Panc1 (cell line): ENCODE measurements at places on chromosomes 7 and 10.

DNA sequence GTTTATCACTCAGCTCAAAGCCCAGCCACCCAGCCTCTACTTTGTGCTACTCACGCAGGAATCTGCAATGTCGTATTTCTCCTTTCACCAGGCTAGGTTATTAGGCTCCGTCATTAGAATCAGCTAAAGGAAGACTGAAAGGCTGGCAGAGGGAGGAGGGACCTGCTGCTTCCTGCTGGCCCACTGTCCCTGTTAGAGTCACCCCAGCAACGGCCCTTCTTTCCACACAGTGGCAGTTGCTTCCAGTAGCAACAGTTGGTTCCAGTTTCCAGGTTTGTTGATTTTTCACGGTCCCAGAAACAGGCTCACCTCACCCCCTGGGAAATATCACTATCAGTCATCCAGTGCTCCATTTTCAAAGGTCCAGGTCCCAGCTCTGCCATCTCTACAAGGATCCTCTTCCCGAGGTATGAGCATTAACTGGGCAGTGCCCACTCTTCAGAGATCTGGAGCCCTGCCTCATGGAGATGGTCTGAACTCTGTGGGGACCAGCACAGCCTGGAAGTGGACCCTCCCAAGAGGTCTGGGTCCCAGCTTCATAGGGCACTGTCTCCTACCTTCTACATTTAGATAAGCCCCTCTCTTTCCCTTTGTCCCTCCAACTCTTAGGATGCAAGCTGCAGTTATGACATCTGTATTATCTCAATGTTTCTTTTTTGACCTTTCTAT is 15.9 kb downstream of the ODAD2 start:
- DNase-seq = no peak

DNA sequence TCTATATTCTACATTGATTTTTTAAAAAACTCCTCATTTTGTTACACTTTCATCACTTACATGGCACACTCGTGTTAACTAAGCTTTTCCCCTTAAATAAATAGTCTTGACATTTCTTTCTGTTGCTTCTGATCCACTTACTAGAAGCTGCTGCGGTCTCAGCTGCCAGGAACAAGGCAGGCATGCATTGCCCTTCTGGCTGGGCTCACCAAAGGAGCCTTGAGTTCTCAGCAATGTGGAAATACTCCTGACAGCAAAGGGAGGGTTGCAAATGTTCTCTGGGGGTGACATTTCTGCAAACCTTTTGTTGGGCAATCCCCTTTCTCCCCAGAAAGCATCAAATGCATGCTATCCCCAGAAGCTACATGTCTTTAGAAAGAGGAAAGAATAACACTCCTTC is 350.1 kb downstream of the PRPF18 start:
- DNase-seq = no peak

GRCh38 chr7:143356414-143357050 is 6.0 kb downstream of the FAM131B start:
- DNase-seq = no peak

- DNase-seq = no peak
These were observed 10.3 kb upstream of the GLI3 start for GRCh38 chr7:42247301-42247700.

GRCh38 chr10:47047577-47048525 is 136.6 kb downstream of the PTPN20 start:
- peak; percentile 38 for DNase-seq

- DNase-seq = no peak
These were observed 171.7 kb downstream of the KCND2 start for GRCh38 chr7:120444650-120445049.

- no peak for DNase-seq
These were observed at the start of gene CAMK2B for GRCh38 chr7:44325201-44325671. Gene CAMK2B (minus strand): TSS chr7:44325594. CDS start chr7:44325421, 173 bp downstream.

- DNase-seq = no peak
These were observed 17.8 kb upstream of the MAGI2 start for GRCh38 chr7:79471283-79471682.

- DNase-seq = no peak
These were observed 25.2 kb downstream of the GET4 start for GRCh38 chr7:901388-902154.

GRCh38 chr10:17831341-17831740 is 22.2 kb downstream of the MRC1 start:
- no peak for DNase-seq

DNA sequence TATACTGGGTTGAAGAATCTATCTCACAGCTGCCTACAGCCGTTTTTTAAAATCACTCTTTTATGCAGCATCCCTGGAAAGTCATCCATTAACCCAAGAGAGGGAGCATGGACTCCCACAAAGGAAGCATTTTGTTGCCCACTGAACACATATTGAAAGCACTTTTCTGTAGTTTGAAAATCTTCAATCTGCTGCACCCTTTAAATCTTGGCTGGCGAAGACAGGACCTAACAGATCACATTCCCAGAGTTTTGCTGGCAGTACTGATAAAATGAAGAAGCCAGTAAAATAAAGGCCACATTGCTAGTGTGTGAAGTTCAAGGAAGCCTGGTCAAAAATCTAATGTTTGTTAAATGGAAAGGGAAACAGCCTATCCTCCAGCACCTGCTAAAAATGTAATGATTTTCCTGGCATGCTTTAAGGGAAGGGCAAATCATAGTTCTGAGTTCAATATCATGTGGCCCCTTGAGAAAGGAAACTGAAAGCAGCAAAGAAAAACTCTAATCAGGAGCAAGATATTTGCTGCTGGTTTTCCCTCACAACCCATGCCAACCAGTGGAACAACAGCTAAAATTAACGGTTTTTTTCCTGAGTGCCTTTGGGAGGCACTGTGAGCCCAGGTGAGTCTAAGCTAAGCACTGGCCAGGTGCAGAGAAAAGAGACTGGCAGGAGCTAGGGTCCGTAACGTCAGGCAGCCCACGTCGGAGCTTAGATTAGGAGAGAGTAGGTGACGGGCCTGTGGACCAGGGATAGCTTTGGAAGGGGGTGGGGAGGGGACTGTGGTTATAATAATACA is 97.9 kb upstream of the PALS2 start:
- DNase-seq = no peak

- no peak for DNase-seq
These were observed 19.3 kb downstream of the FOXI2 start for GRCh38 chr10:127756264-127756663.

- no peak for DNase-seq
These were observed 12.4 kb downstream of the WDFY4 start for GRCh38 chr10:48697091-48697490.

DNA sequence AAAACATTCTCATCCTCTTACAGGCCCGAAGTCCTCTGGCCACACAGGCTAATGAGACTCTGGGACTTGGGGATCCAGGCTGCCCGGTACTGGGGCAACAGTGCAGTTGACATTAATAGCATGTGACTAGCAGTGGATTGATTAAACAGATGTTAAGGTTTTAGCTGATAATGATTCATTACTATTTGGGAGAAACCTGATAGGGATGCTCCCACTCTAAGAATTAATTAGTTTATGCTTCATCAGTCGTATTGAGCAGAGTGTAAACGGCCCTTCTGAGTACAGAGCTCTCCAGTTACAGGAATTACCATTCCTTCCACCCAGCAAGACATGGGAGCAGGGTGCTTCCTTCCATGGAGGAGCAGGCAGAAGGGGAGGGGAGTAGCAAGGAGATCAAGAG is 82.7 kb downstream of the RPS24 start:
- DNase-seq = no peak

DNA sequence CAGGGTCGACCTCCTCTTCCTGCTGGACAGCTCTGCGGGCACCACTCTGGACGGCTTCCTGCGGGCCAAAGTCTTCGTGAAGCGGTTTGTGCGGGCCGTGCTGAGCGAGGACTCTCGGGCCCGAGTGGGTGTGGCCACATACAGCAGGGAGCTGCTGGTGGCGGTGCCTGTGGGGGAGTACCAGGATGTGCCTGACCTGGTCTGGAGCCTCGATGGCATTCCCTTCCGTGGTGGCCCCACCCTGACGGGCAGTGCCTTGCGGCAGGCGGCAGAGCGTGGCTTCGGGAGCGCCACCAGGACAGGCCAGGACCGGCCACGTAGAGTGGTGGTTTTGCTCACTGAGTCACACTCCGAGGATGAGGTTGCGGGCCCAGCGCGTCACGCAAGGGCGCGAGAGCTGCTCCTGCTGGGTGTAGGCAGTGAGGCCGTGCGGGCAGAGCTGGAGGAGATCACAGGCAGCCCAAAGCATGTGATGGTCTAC is 46.9 kb downstream of the VWA2 start:
- DNase-seq = no peak

- DNase-seq = peak; percentile 46
These were observed 67.8 kb downstream of the NAMPT start for GRCh38 chr7:106216923-106217542.

DNA sequence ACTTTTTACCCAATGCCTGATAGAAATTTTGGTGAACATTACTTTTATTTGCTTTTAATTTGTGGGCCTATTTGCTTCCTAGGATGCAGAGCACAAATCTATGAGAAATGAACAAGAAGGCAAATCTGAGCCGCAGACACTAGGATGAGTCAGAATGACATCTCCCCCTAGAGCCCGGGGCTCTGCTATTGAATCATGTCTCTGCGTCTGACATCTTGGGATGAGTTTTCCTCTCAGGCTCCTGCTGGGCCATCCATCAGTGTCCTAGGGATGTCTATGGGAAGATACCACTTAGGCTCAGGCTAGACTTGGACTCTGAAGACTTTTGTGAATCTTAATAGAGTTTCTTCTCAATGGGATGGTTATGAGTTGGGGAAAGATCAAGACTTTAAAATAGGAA is 157.3 kb upstream of the MTPN start:
- DNase-seq = no peak
